ENCODE measurements at places on chromosomes 4 and X.

DNA sequence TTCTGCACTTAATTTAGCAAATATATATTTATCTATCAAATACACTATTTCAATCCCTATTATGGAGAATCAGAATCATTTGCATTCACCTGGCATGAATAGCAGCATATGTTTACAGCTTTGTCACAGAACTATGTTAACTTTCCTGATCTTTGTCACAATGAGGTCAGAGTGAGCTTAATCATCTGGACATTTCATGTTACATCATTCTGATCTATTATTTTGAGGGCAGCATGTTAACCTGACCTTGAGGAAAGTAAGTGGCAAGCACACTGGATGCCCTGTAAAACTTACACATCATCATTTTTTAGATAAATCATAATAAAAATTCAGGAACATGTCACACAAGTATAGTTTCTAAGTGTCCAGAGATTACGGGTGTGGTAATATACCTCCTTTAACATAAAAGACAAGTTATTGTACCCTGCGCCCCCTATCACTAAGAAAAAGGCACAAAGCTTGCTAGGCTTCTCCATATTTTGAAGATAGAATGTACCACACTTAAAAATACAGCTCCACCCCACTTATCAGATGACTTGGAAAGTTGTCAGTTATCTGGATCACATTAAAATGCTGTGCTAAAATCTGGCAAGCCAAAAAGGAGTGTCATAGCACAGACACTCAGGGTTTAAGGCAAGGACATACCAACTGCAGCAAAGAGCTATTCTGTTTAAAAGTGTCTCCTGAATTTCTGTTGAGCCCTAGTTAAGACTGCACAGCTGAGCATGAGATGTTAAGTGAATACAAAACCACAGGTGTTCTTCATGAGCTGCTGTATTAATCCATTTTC, 182.7 kb upstream of the FAT4 start:
- DNase-seq: no peak

DNA sequence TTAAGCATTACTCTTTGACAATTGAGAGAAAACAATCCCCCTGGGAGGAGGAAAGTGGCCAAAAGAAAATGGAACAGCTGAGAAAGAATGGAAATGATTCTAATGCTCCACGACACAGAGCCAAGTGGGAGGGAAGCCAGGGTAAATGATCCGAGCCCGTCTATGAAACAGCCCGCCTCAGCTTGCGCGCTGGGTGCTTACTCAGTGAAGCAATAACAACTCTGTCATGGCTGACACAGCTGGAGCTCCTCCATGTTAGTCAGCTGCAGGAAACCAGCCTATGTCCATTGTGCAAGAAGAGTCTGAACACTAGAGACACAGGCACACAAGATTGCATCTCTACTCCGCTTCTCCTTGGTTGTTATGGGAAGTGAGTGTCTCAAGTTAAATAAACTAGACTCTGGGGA, 19.3 kb downstream of the NOA1 start:
- no peak for DNase-seq

DNA sequence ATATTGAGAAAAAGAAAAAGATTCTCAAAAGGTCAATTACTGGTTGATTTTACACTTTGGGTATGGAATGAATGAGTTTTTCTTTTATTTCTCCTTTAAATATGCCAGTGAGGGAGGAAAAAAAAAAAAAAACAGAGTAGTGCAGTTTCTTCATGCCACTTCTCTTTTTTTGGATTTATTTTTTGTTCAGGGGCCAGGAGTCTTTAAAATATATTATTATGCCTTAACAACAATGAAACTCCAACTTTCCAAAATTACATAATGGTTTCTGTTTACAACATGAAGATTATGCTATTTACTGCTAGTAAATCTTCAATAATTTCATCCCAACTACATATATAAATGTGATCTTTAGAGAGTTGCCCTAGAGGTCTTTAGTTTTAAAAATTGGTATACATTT, 31.9 kb downstream of the DTHD1 start:
- no peak for DNase-seq

GRCh38 chr4:70623323-70623722, 5.2 kb upstream of the ENAM start:
- no peak for DNase-seq

- no peak for DNase-seq
Measured at GRCh38 chr4:73583666-73584065, 36.6 kb downstream of the RASSF6 start.

GRCh38 chrX:69496183-69496582, 7.9 kb upstream of the NALF2 start:
- DNase-seq: no peak

GRCh38 chr4:77006753-77007353, 57.3 kb downstream of the SEPTIN11 start:
- DNase-seq: no peak

DNA sequence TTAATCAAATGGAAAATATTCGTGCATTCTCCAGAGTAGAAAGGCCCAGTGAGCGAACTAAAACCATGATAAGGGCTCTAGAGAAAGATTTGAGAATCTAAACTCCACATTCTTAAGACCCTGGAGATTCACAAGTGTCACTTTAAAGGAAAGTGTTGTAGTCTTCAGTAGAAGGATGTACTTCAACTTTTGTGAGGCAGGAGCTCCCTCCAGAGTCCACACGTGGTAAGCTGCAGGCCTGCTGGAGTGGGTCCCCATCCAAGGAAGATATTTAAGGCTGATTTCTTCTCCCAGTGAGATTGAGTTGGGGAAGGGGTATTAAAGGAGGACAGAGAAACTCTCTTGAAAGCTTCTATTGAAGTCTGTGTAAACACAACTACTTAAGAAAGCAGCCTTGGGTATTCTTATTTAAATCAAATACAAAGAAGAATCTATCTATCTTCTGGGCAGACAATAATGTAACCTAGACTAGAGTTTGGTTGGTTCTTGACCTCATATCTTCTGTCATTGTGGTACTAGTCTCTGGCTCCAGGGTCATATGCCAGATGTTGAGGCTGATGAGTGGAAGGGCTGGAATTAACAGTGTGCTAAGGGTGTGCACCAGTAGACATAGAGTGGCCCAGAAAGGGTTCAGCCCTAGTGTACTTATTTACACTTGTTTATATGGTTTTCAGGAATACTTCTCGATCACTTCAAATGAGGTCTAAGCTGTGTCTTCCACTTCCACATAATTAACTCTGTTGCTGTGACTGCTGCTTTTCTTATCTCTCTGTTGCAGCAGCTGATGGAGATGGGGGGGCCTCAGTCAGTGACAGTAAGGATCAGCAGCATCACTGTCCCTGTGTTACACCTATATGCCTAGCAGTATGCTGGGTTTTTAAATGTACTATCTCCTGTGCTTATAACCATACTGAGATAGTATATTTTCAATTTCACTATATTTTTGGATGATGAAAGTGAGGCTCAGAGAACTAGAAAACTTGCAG, 76.1 kb downstream of the HMGB2 start:
- DNase-seq: peak; percentile 25

GRCh38 chrX:155031657-155032056, 5.0 kb downstream of the FUNDC2 start:
- no peak for DNase-seq

DNA sequence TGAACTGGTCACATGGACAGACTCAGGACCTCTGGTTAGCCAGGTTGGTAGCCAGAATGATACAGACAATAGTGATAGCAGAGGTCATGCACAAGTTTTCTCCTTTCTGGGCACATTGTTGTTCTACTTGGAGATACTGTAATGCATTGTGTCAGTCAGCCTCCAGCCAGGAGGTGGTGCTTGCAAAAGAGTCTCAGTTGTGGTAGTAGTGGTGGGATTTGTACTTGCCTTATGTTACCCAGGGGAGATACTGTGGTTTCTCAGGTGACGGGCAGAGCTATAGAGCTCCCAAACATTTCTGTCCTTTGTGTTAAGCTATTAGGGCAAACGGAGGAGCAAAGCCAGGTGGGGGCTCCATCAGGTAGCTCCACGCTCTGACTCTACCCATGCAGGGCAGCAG, 190.5 kb downstream of the STPG2 start:
- no peak for DNase-seq
